ENCODE measurements at places on chromosomes 2 and 18. TPM values are rescaled to one million over a fixed set of nuclear protein-coding genes. Genes with fewer than 3 reads are reported as not detected.

TTR gene
- 3,458 TPM for total RNA-seq

RGPD4 gene
- total RNA-seq = not detected

ADRA2B gene
- 13.9 TPM for total RNA-seq

UGT1A5 gene
- not detected for total RNA-seq

NEURL3 gene
- total RNA-seq = 2.5 TPM

REG3A gene
- 4.0 TPM for total RNA-seq

All from type B pancreatic cell (in vitro differentiated cells).